ENCODE measurements at places on chromosomes 3 and 15.

DNA sequence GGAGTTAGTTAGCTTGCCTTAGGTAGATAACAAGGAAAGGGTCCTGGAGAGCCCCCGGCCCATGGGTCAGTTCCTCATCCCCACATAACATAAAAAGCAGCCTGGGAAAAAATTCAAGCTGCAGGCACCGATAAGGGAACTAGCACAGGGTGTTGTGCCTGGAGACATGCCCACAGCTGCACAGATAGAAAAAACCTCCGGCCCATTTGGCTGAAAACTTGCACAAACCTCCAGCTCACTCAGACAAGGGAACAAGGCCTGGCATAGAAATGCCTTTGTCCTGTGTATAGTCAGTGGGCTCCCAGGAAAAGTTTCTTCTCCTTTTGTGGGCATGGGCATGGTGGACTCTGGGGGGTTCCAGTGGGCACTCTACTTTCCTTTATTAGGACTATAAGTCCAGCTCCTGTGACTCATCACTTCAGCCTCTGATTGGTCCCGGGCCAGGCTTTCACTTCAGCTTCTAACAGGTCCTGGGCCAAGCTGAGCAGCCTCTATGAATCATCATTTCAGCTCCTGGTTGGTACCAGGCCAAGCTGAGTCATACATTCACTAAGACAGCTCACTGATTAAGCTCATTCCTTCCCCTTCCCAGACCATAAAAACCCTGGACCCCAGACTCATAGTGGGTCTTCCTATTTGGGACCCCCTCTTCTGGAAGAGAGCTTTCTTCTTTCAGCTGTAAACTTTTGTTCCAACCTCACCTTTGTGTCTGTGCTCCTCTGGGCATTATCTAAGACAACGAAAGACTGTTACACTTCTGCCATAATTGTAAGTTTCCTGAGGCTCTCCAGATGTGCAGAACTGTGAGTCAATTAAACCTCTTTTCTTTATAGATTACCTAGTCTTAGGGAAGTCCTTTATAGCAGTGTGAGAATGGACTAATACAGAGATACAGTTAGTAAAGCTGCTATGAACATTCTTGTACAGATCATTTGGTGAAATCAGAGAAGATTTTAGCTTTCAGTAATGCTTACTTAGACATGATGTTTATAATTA, 348.0 kb upstream of the DPPA4 start:
- no peak for DNase-seq

- DNase-seq, result no peak
These were observed 156.8 kb upstream of the PDZRN3 start for GRCh38 chr3:73781541-73781940.

DNA sequence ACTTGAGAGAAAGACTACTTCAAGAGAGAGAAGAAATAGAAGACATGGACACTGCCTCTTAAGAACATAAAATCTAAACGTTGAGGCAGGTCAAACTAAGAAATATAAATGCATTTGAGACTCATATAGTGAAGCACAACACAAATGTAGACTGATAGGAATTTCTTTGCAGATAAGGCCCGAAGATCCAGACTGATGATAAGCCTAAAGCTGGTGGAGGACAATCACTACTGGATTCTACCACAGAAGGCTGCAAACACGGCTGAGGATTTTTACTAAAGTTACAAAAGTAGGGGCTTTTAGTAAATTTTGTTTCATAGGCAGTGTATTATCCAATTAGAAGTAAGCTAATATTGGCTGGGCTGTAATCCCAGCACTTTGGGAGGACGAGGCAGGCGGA, 278.3 kb downstream of the RAP2B start:
- no peak for DNase-seq

- no peak for DNase-seq
These were observed 57.8 kb upstream of the SUCLG2 start for GRCh38 chr3:67712259-67712658.

DNA sequence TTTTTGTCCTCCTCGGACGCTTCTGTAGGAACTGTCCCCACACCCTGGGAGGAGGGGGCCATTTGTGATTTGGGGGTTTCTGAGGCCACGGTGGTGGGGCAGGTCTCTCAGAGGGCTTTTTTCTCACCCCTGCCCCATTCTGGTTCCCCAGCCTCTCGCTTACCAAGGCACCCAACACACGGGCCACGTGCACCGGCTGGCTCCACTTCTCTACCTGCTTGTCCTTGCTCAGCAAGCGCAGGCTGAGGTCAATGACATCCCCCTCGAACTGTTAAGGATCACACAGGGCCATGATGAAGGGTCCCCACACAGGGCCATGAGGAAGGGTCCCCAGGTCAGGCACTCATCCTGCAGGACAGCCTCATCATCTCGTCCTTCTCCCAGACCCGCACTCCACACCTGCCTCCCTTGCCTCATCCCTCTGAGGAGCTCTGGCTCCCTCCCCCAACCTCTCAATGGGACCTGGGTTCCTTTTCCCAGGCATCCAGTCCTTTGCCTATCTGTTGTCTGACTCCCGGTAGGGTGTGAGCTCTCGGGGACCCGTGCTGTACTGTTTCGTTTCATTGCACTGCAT, 10.6 kb downstream of the EPB42 start:
- no peak for DNase-seq

GRCh38 chr3:10238345-10239183, 9.7 kb upstream of the TATDN2 start:
- DNase-seq, result no peak

GRCh38 chr15:65029736-65030208, 333 bp upstream of the MTFMT start:
- no peak for DNase-seq

GRCh38 chr3:39937874-39938273, 128.5 kb downstream of the MYRIP start:
- DNase-seq, result no peak

DNA sequence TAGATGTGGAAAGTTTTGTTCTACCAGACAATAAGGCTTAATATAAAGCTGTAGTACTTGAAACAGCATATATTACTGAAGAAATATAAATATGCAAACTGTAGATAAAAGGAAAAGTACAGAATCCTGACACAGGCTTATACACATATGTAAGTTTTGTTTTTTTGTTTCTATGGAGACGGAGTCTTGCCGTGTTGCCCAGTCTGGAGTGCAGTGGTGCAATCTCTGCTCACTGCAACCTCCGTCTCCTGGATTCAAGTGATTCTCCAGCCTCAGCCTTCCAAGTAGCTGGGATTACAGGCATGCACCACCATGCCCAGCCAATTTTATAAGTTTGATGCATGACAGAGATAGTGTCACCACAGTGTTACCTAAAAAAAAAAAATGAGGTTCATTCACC, 29.1 kb upstream of the ZNF445 start:
- DNase-seq, result no peak

DNA sequence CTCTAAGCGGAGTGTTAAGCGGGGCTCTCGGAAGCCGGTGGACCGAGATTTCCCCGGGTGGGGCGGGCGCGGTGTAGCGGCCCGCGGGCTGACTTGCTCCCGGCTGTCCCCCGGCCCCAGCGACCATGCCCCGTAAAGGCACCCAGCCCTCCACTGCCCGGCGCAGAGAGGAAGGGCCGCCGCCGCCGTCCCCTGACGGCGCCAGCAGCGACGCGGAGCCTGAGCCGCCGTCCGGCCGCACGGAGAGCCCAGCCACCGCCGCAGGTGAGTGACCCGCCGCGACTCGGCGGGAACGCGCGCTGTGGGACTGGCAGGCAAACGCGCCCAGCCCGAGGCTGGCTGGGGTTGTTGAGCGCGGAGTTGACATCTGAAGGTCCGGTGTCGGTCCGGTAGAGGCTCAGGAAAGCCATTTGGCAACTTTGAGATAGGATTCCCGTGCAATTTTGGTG, 1.3 kb downstream of the SMC4 start:
- peak; percentile 19 for DNase-seq

- no peak for DNase-seq
These were observed 29.0 kb downstream of the NDUFB4 start for GRCh38 chr3:120625159-120625586.

- no peak for DNase-seq
These were observed 352.6 kb downstream of the PDCD6IP start for GRCh38 chr3:34150992-34151391.

- DNase-seq, result no peak
These were observed 197.3 kb upstream of the HES1 start for GRCh38 chr3:193938613-193939012.

- no peak for DNase-seq
These were observed 164.5 kb downstream of the THSD4 start for GRCh38 chr15:71279757-71280141.

DNA sequence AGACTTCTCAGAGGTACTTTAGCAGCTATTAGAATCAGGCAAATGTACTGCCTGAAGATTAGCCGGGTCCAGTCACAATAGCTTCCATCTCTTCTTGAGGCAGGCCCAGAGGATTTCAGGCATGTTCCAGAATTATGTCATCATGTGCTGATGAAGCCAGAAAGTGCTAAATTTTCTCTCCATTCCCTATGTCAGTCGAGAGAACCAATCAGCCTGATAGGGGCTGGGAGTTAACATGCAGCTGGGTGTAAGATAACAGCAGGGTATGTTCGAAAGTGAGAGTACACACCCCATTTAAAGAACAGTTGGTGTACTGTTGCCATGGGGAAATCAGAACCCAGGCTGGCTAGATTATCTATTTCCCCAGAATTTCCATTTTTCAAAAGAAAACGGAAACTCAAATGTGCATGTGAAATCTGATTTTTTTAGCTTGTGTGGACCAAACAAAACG, 48.7 kb downstream of the MYH15 start:
- DNase-seq, result peak; percentile 27

GRCh38 chr15:55917881-55918296, 75.5 kb downstream of the NEDD4 start:
- peak; percentile 14 for DNase-seq

DNA sequence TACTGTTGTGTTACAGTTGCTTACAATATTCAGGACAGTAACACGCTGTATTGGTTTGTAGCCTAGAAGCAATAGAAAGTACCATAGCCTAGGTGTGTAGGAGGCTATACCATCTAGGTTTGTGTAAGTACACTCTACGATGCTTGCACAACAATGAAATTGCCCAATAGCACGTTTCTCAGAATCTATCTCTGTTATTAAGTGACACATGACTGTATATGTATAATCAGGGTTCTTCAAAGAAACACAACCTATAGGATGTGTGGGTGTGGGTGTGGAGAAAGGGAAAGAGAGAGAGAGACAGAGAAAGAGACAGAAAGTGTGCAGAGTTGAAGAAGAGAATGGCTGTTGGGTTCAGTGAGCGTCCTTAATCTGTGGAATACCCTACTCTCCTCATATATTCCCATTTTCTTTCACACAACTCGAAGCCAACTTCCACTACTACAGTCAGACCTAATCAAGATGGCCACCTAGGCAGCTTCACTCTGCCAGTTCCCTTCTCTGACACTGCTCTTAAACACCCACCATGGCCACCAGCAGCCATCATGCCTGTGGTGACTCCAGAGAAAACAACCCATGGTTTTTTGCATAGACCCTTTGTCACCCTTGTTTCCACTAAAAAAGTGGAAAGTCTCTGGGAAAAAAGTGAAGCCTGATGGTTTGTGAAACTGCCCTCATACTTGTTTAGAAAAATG, 5.8 kb upstream of the PPP4R2 start:
- DNase-seq, result no peak

- no peak for DNase-seq
These were observed 363.6 kb upstream of the CCDC54 start for GRCh38 chr3:107013641-107014040.

DNA sequence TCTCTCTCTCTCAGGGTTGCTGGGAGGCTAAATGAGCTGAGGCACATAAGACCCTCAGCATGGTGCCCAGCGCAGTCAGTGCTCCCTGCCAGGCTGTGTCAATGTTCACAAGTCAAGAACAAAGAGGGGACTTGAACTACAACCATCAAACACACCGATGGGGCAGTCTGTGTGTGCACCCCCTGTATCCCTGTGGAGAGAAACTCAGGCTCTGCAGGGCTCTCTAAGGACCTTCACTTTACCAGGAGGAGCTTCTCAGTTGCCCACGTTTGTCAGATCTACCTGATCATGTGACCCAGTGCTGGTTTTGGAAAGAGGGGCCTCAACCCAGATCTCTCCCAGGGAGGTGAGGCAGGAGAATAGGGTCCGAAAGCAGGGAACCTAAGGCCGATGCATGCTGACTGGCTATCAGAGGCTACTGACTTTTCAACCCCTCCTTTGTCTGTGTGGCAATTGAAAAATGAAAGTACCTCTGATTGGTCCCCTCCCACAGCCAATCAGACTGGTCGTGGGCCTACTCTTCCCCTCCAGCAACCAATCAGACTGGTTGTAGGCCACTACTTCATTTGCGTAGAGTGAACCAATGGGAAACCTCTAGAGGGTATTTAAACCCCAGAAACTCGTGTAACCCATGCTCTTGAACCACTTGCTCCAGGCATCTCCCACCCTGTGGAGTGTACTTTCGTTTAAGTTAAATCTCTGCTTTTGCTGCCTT, 34.0 kb downstream of the RHCG start:
- DNase-seq, result no peak

DNA sequence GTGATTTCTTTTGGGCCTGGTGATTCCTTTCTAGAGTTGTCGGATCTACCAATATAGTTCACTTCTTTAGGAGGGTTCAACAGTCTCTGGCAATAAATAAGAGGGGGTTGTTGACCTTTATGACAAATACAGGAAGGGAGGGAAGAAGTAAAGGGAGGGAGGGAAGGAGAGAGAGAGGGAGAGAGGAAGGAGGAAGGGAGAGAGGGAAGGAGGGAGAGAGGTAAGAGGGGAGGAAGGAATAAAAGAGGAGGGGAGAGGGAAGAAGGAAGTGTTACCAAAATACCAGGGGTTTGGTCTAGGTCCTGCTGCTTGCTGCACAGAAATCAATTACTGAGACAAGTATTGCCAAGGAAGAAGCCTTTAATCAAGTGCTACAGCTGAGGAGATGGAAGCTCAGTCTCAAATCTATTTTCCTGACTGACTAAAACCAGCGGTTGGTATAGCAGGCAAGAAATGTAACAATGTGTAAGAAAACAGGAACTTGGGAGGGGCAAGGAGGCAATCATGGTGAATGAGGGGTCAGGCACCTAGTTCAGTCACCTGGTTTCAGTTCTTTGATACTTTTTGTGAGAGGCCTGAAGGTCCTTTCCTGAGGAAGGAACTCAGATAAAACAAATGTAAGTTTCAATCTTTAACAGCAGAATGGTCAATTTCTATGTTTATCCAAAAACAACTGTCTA, 14.1 kb upstream of the TMEM40 start:
- no peak for DNase-seq

DNA sequence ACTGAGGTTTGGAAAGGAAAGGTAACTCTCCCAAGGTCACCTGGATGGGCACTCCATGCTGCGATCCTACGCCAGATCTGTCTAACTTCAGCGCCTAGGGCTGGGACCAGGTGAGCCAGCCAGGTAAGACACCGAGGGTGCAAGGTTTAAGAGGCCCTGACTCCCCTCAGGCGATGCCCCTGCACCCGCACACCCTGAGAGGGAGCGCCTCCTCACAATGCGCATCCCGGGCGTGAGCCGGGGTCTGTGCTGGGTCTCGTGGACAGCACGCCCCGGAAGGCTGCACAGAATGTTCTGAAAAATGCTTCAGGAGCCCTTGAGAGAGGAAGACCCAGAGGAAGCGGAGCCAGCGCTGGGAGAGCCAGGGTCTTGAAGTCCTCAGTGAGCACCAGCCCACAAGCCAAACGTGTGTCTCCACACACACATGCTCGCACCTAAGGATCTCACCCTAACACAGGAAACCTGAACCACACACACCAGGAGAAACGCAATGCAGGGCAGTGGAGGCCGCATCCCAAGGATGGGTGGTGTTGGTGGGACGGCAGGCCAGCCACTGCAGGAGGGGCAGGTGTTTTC, 142.0 kb downstream of the ADAMTS17 start:
- DNase-seq, result no peak

- DNase-seq, result no peak
These were observed 228.2 kb upstream of the ZPLD1 start for GRCh38 chr3:102206511-102207031.

GRCh38 chr3:57889807-57890206, 118.4 kb upstream of the FLNB start:
- DNase-seq, result no peak

- DNase-seq, result no peak
These were observed 30.3 kb upstream of the UTS2B start for GRCh38 chr3:191360620-191361019.

Data from WERI-Rb-1 (cell line).